NCI-H226 (cell line): ENCODE measurements at places on chromosomes 1 and 21.

- no peak for DNase-seq
Observed at GRCh38 chr1:160704250-160704649, 7.4 kb downstream of the CD48 start.

DNA sequence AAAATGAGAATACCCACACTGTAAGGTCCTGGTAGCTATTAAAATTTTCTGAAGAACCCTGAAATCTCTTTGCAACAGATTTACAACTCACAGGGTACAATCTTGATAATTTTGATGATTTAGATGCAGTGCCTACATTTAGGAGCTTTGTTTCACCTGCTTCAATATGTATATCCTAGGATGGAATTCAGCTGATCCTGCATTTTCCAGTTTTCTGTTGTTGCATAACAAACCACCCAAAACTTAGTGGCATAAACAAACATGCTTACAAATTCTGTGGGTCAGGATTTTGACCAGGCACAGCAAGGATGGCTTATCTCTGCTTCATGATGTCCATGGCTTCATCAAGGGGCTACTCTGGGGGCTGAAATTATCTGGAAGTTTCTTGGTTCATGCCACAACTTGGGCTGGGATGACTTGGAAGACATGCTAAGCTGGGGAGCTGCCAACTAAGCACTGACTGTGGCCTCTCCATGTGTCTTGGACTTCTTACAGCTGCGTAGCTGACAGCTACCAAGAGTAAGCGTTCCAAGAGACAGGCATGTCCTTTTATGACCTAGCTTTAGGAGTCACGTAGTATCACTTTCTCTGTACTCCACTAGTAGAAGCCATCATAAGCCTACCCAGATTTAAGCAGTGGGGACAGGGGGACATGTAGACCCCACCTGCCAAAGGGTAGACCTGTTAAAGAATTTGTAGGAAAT is 108.5 kb downstream of the CACHD1 start:
- DNase-seq, result no peak

DNA sequence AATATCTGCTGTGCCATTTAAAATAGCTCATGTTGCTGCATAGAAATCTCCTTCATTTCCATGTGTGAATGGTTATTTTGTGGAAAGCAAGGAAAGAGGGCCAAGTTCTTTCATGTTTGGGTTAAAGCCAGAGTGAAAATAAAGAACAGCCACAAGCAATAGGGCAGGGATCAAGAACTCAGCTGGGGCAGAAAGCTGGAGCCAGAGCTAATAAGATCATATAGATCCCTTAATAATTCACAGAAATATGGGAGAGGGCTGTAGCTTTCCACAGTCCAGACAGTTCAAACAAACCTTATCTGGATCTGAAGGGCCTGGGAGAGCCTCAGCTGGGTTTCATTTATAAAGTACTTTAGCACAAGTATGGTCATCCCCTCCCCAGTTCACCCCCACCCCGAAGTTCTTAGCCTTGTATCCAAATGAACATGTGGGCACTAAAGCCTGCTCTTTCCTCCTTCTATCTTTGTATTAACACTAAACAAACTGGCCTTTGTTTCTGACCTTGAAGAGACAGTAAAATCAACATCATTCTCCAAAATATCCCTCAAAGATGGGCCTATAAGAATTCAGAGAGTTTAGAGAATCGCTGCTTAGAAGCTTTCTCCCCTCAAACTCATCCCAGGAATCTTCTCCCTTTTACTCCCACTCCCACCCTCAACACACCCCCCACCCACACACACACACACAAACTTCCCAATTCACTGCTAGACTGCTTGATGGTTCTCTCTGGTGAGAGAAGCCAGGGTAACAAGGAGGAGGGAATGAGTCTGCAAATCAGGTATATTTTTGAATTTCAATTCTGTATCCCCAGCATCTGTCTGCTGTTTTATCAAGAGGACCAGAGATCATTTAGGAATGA is 41.7 kb downstream of the UTP25 start:
- DNase-seq, result no peak

- peak; percentile 55 for DNase-seq
Observed at GRCh38 chr21:28627691-28628090, 365.0 kb downstream of the LTN1 start.

- no peak for DNase-seq
Observed at GRCh38 chr1:27487966-27488884, 1.7 kb downstream of the WASF2 start.
